DMS79 treated with DMSO at 0.1 percent for 48 hours (cell line): ENCODE measurements at places on chromosomes 5 and 9.

- DNase-seq = no peak
Observed at GRCh38 chr9:10260501-10260900, 352.3 kb downstream of the PTPRD start.

- DNase-seq = no peak
Observed at GRCh38 chr9:5543875-5544702, 33.8 kb downstream of the PDCD1LG2 start.

DNA sequence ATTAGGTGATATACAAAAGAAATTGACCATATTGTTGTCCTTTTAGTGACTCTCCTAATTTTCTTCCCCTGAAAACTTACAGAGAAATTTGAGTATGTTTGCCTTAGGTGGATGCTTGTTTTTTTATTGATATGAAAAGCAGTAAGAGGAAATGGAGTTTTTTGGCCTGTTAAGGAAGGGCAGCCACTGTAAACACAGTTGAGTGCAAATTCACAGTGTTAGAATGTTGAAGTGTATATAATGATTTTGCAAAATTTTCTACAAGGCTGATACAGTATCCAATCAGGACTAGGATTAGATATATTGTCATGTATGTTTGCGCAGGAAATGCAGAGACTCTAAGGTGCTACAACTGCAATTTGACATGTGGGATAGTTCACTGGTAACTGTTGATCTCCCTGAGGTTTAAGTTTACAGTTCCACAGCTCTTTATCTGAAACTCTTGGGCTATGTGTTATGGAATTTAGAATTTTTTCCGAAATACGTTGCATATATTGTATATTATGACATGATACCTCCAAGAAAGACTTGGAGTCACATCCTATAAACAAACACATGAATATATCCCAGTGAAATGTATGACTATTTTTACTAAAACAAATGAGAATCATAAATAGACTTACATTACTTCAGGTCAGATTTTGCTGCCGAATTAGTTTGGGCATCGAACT, 62.5 kb downstream of the FXN start:
- no peak for DNase-seq

- no peak for DNase-seq
Observed at GRCh38 chr9:19498015-19498414, 89.2 kb downstream of the ACER2 start.

DNA sequence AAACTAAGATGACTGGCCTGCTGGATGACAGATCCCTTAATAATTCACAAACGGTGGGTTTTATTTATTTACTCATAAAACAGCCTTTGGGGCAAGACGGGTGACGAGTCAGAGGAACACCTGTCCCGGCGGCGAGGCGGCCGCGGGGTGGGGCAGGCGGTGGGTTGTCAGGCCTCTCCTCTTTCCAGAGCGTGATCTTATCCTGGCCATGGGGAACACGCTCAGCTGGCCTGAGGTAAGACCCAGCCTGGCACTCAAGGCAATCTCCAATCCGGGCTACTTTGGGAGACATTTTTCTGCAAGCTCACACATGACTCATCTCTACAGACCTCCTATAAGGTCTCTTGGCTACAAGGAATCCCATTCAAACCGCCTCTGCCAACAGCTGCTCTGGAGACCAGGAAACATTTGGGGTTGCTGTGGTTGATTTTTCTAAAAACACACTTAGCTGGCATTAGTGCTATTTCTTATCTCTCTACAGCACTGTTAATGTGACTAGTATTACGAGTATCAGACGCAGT, 6.3 kb downstream of the RAPGEF1 start:
- DNase-seq = peak; percentile 89
